Activated CD4-positive, CD25-positive, alpha-beta regulatory T cell treated with anti-CD3 and anti-CD28 coated beads, Interleukin-2, amount 50 U/mL, for 24 hours (primary cell): ENCODE measurements at places on chromosomes 7 and 10.
A peak's percentile ranks its signal among the peaks of the same experiment; 100 is the strongest.

- ATAC-seq, result no peak
Observed at GRCh38 chr7:151428378-151429236, 11.3 kb downstream of the CRYGN start.

DNA sequence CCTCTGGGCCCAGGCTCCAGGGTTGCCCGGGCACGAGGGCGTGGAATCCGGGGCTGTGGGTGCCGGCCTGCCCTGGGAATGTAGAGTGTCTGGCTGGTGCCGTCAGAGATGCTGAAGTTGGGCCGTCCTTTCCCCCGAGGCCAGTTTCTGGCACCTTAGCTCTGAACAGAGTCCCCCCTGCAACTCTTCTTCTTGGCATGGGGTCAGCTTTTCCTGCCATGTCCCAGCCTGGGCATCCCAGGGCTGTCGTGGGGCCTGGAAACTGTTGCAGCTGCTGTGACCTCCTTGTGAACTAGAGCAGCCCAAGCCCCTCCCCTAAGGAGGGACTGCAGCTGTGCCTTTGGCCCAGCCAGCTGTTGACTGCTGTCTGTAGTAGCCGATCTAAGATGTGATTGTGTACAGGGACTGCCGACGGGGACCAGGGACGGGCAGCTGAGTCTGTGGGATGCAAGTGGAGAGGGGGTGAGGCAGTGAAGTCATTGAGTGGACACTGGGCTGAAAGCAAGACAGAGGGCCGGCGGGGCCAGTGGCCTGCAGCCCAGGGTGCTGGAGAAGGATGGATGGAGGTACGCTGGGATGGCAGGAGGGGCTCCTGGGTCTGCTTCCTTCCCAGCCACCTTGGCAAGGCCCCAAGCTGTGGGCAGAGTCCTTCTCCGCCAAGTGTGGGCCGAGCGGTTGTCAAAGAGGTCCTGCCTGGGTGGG is 35.8 kb downstream of the GBX1 start:
- ATAC-seq, result no peak

DNA sequence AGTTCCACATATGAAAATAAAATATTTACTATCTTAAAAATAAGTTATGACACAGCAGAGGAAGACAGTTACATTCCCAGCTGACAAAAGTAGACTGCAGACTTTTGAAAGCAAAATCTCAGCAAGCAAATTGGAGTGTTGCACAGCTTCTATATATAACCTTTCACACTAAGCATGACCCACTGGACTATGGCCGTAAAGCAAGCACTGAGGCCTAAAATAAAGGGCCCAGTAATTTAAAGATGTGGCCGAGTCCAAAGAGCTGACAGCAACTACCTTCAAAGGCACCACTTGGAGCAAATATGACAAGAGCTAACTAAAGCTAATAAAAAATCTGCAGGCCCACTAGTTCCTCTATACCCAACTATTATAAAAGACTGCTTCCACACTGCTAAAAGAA is 6.5 kb downstream of the GDI2 start:
- no peak for ATAC-seq

DNA sequence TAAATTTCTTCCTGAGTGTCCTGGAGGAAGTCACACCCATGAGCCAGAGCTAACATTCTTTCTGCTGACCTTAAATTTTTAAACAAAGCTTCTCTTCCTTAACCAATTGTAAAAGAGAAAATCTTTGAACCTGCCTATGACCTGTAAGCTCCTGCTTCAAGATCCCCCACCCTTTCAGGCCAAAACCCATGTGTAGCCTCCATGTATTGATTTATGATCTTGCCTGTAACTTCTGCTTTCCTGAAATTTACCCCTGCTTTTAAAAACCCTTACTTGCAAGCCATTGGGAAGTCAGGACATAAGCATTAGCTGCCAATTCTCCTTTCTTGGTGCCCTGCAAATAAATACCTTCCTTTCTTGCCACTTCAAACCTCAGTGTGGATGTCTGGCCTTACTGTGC is 68.5 kb upstream of the HECTD2 start:
- ATAC-seq, result no peak

DNA sequence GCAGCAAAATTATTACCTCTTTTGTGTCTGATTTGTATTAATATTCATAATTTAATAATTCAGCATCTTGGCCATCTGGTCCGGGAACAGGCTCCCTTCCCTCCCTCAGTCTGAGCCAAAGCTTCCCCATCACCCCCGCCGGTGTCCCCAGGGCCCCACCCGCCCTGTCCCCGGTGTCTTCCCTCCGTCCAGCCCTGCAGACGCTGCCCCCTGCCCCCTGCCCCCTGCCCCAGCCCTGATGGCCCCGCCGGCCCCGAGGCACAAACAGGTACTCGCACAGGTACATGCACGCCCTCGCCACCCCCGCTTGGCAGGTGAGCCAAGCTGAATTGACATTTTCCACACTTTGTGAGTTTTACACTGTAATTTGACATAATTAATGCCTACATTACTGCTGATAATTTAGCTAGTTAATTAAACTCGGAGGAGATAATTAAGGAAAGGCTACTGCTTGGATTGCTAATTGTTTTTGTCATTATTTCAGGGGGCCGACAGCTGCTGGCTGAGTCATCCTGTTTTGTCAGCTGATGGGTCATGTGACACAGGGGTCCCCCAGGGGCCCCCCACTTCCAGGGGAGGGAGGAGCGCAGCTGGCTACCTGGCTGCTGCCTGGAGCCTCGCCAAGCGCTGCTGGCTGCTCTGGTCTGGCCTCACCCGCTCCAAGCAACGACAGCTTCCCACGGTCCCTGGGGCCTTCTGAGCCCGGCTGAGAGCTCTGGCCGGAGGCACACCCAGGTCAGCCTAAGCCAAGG is 36.6 kb downstream of the MICALL2 start:
- ATAC-seq, result no peak

DNA sequence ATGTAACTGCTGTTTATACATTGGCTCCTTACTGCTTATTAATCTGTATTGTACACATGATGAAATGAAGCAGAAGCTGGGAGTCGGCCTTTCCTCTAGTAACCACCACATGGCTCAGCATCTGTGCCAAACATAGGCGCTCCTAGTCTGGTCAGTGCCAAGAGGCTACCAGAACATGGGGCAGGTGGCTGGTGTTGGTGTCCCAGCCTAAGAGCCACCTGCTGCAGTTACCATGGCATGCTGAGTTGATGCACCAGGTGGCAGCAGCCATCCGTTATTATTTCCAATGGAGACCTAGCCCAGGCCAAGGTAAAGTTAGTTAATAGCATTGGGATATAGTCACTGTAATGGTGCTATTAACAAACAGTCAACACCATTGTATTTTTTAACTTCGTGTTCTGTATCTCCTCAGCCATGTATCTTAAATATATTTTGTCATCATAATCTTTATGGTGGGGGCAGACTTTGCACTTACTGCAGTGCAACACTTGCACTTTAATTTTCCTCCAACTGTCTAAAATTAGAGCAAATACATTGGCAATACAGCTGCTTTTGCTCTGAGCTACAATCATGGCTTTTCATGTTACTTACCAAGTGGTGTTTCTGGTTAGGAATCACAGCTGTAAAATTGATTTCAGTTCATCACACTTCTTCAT is 33.1 kb downstream of the HBP1 start:
- peak; percentile 53 for ATAC-seq

- ATAC-seq, result peak; percentile 82
Observed at GRCh38 chr10:113679463-113680189, at the start of gene CASP7. CASP7 (plus strand) TSS chr10:113679912; CDS start chr10:113697494, 17,582 bp downstream.

DNA sequence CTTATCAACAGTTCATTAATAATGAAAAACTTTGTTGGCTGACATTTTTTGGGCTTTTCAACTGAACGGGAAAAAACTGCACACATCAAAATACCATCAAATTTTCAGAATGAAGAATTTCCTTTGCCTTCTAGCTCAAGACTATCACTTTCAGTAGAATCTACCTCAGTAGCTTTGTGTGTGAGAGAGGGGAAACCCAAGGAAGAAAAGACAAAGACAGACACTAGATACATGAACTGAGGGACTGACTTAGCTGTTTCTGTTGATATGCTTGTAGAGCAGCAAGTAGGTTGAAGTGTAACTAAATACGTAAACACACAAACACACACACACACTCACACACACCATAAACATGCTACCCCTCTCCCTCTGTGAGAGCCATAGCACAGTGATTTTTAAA is 257.1 kb downstream of the CDK14 start:
- no peak for ATAC-seq

- no peak for ATAC-seq
Observed at GRCh38 chr7:108613147-108613948, 43.7 kb downstream of the DNAJB9 start.

DNA sequence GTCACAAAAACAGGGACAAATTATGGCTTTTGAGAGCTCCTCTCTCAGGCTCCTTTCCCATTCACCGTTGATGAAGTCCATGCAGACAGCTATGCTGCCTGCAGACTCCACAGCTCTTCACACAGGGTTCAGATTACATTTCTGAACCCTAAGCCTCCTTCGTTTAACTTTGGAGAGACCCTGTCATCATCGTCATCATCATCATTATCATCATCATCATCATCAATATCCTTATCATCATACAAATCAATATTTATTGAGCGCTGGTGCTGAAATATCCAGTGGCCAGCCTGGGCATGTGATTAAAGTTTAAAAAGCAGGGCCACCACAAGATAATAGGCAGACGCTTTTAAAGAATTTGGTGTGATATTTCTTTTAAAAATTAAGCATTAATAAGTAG is 66.6 kb downstream of the FRMPD2 start:
- no peak for ATAC-seq

DNA sequence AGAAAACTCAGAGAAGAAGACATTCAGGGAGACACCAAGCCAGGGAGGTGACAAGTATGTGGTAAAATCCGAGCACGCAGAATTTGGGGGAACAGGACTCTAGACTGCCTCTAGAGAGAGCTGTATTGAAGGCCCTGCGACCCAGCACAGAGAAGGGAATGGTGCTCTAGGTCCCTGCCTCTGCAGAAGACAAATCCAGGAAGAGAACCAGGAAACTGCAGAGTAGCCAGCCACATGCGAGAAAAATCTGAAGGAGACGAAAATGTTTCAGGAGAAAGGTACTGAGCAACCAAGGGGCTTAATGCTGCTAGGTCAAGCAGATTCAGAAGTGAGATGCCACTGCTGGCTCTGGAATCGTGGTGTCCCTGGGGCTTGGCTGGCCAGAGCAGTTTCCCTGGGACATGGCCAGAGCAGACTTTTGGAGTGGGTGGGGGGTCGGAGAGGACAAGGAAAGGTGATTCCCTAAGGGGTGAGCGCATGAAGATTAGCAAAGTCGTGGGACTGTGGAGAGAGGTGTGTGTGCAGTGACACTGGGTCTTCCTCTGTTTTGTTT is 158.0 kb upstream of the KLF6 start:
- no peak for ATAC-seq

GRCh38 chr7:27178366-27178765 is 4.2 kb upstream of the HOXA10 start:
- no peak for ATAC-seq

GRCh38 chr10:128310971-128311658 is 184.9 kb upstream of the MKI67 start:
- no peak for ATAC-seq

DNA sequence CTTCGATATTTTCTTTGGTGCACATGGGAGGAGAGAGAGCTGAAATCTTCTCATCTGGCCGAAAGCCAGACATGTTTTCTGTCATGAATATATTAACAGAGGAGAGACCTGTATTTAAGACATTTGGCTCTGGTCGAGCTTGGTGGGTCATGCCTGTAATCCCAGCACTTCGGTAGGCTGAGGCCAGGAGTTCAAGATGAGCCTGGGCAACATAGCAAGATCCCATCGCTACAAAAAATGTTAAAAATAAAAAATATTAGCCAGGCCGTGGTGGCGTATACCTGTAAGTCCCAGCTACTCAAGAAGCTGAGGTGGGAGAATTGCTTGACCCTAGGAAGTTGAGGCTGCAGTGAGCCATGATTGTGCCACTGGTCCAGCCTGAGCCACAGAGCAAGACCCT is 21.9 kb upstream of the GATA3 start:
- no peak for ATAC-seq

- no peak for ATAC-seq
Observed at GRCh38 chr10:74842301-74842954, 16.0 kb downstream of the KAT6B start.

- no peak for ATAC-seq
Observed at GRCh38 chr10:70567603-70568002, 34.9 kb downstream of the PRF1 start.
